ENCODE measurements at places on chromosomes 16 and 17. TPM values are rescaled to one million over a fixed set of nuclear protein-coding genes. Genes with fewer than 3 reads are reported as not detected.
A peak's percentile ranks its signal among the peaks of the same experiment; 100 is the strongest.

Gene KRT27
- total RNA-seq: not detected

Gene CX3CL1
- total RNA-seq: 8.7 TPM

Gene DOC2B
- 6.4 TPM for total RNA-seq

Gene ELMO3
- total RNA-seq: 0.92 TPM

Gene G6PC1
- not detected for total RNA-seq

Gene MYL4
- total RNA-seq: 113 TPM

Gene CCL8
- total RNA-seq: 1.9 TPM

Gene WNT3
- 0.89 TPM for total RNA-seq

Gene CFAP119
- 1.0 TPM for total RNA-seq

Gene ENPP7
- total RNA-seq: not detected

Gene TMEM100
- total RNA-seq: 5.2 TPM

Gene MLLT6
- 92.2 TPM for total RNA-seq

Gene SLC35G6
- total RNA-seq: not detected

Gene LITAFD
- not detected for total RNA-seq

Gene TLCD2
- 2.6 TPM for total RNA-seq

Gene KRT39
- not detected for total RNA-seq

Gene LRRC36
- not detected for total RNA-seq

Gene HOXB1
- not detected for total RNA-seq

Gene RASD1
- 4.4 TPM for total RNA-seq

Gene GP1BA
- total RNA-seq: not detected

DNA sequence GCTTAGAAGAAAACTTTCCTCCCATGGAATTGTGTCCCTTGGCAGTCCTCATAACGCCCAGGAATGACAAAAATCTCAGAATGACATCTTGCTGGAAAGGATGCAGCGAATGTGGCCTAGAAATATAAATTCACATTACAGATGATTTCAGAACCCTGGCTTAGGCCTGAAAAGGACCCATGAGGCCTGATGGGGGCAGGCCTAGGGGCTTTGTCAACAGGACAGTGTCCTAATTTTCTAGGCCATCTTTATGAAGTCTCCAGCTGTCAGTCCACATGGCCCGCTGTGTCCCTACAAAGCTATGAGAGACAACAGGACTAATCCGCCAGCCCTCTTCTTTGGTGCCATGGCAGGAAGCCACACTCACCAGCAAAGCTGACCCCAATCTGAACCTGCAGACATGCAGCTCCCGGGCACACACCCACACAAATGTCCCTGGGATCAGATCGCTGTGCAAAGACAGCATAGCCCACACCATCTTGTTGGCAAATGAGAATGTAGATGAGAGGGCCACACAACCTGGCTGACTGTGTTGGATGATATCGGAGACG is 40.4 kb upstream of the DNAH17 start:
- DNase-seq: no peak

DNA sequence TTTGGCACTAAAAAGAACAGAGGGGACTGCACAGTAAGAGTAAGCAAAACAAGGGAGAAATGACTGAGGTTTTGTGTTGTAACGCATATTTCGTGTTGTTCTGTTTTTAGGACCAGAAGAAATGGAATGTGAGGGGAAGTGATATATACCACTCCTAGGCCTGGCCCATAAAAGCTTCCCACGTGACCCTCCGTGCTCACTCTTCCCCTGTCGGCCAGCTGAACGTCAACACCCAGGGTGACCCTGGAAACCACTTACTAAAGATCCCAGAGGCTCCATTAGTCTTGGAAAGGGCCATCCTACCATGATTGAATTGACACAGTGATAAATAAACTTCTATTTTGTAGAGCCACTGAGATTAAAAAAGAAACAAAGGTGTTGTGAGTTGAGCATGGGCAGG is 79.8 kb downstream of the HELZ start:
- DNase-seq: no peak

DNA sequence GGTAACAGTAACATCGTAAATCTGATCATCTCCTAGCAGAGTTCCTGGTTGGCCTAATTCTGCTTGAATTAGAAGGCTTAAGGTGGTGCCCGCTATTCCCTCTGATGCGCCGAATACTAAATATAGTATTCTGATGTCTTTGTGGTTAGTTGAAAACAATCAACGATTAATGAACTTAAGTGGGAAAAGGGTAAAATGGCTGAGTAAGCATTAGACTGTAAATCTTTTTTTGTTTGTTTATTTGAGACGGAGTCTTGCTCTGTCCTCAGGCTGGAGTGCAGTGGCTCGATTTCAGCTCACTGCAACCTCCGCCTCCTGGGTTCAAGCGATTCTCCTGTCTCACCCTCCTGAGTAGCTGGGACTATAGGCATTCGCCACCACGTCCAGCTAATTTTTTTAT is 13.4 kb downstream of the OR2C1 start:
- DNase-seq: no peak

- no peak for DNase-seq
Observed at GRCh38 chr17:42917236-42917603, 16.6 kb downstream of the G6PC1 start.

DNA sequence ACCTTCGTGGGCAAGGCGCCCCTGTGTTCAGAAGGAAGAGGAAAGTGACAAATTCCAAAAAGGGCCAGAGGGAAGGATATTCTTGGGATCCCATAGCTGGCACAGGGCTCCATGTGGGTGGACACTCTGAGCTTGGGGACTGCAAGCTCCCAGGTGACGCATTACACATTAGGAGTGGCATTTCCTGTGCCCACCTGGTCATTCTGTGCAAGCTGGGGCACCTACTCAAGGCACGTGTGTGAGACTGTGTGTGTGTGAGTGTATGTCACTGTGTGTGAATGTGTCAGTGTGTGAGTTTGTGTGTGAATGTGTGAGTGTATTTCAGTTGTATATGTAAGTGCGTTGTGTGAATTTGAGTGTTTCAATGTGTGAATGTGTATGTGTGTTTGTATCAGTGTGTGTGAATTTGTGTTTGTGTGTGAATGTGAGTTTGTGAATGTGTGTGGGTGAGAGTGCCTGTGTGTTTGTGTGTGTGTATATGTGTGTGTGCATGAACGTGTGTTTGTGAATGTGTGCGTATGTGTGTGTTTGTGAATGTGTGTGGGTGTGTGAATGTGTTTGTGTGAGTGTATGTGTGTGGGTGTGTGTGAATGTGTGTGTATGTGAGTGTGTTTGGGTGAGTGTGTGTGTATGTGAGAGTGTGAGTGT is 1.6 kb upstream of the CD300A start:
- no peak for DNase-seq

- no peak for DNase-seq
Observed at GRCh38 chr16:70756071-70756470, 44.9 kb downstream of the VAC14 start.

GRCh38 chr17:27573971-27574525 is 56.9 kb upstream of the LGALS9 start:
- no peak for DNase-seq

- DNase-seq: no peak
Observed at GRCh38 chr16:27193300-27193990, 9.9 kb upstream of the KDM8 start.

- no peak for DNase-seq
Observed at GRCh38 chr16:60203525-60204124, 1469.5 kb upstream of the GOT2 start.

- DNase-seq: no peak
Observed at GRCh38 chr16:81514041-81514559, 69.5 kb downstream of the CMIP start.

GRCh38 chr17:74104921-74105320 is 98.6 kb upstream of the RPL38 start:
- no peak for DNase-seq

GRCh38 chr17:17144916-17145665 is 61.0 kb downstream of the PLD6 start:
- DNase-seq: no peak

DNA sequence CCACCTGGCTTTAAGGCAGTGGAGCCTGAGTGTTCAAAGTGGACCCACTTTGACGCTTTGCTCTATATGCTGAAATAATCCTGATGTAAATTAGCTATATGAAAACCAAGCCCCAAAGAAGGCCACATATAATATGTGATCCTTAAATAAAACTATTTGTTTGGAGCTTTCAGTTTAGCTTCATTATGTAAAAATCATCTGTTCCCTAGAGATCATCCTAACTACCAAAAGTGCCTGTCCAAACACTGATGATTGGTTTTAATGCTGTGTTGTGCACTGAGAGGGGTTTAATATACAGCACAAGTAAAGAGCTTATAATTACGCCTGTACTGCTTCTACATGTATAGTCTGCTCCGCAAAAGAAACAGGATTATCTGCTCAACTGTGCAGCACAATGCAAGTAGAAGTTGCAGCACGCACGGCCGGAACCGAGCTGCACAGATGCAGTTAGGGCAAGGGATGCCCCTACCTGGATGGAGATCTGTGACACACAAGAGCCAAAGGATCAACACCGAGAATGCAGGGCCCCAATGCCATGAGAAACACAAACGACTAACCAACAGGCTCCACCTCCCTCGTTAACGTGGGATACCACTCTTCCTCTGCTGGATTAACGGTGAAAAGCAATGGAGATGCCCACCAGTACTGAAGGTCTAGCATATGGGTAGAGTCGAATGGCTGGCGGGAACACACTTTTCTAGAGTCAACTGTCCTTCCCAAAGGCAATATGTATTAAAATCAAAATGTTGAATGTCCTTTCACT is 20.5 kb downstream of the USP7 start:
- DNase-seq: no peak

GRCh38 chr17:79006046-79006445 is 3.5 kb downstream of the CANT1 start:
- peak; percentile 31 for DNase-seq

DNA sequence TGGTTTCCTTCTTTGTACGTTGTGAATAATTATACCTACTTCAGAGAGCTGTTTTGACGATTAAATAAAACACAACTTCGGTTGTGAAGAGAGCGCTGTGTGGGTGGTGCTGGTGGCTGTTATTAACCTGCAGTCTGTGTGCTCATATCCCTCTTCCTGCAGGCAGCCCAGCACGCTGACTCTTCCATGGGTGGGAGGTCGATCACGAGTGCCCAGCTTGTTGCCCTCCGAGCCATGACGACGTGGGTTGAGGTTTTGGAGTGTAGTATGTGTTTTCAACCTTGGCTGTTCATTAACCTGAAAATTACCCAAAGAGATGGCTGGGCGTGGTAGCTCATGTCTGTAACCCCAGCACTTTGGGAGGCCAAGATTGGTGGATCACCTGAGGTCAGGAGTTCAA is 11.3 kb upstream of the GCSH start:
- no peak for DNase-seq

DNA sequence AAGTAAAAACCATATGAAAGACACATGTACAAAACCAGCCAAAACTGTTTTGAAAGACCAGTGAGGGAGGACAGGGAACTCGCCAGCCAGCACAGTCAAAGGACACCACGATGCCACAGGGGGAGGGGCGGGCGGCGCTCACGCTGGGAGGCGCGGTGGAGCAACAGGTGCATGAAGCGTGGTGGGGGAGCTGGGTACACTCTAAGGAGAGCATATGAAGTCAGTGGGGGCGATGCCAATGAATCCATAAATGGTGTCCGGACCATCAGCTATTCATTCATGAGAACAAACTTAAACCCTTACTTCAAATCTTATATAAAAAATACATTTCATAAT is 101.0 kb upstream of the DNAH17 start:
- peak; percentile 50 for DNase-seq

DNA sequence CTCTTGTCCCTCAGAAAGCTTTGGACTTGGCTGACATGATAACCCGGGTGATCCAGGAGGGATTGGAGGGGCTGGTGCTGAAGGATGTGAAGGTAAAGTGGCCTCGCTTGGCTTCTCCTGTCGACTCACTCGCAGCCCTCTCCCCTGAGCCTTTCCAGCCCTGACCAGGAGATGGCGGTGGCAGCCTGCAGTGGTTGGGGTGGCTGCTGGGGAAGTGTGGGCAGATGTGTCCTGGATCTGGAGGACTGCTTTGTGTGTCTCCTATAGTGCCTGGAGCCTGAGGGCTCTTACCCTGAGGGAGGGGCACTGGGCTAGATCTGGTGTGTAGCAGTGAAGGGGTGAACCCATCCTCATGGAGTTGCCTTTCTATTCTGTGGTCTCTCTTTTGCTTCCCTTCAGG is 17.9 kb downstream of the LIG3 start:
- DNase-seq: peak; percentile 93

- no peak for DNase-seq
Observed at GRCh38 chr17:82957469-82957795, 117.6 kb upstream of the ZNF750 start.

DNA sequence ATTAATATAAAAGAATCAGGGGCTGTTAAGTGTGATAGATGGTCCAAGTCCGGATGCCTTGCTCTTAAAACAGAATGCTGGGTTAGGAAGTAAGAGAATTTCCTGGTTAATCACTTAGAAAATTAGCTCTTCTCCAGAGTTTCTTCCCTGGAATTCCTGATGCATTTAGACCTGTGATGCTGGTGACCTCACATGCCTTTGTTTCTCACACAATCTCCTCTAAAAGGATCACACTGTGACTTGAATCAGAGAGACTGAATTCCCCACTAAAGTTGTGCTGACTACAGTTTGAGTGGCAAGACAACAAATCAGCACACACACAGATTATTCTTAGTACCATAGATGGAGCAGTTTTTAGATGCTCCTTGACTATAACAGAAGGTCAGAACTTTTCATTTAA is 4.4 kb upstream of the RNF43 start:
- DNase-seq: no peak

- no peak for DNase-seq
Observed at GRCh38 chr17:5714993-5715392, 130.7 kb upstream of the NLRP1 start.
